Activated CD4-positive, alpha-beta T cell treated with anti-CD3 and anti-CD28 coated beads, Interleukin-2, amount 50 U/mL, for 24 hours (primary cell): ENCODE measurements at places on chromosomes 16 and 17.

GRCh38 chr16:58960484-58960883 lies 226.4 kb upstream of the GOT2 start:
- no peak for DNase-seq

DNA sequence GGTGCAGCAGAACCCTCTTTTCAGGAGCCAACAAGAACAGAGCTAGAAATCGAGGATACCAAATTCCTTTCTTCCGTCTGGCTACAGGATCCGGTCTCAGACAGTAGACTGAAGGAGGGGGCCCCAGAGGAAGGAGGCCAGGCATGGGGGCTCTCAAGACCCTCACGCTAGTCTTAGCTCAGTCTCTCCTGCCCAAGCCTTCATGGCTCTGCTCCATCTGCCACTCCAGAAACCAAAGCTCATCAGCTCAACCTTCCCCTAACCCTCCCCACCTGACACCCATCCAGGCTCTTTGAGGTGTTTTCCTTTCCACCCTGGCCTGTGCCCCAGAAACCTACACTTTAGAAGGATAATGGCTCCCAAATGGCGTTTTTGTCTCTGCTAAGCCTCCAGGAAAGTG lies 6.2 kb upstream of the TMEM92 start:
- no peak for DNase-seq

DNA sequence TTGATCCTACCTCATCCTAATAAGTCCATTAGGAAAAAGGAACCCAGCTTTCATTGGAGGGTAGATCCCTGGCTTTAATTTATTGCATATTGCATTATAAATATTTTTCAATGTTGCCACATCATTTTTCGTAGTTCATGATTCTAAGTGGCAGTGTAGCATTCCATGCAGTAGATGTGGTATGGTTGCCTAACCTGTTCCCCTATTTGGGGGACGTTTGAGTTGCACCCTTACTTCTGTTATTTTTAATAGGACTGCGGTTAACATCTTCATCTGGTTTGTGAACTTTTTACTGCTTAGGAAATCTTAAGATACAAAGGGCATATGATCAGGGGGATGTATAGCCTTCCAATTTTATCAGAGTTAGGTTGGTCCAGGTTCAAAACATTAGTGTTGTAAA lies 5.4 kb downstream of the SCPEP1 start:
- no peak for DNase-seq

- no peak for DNase-seq
These were observed 74.3 kb upstream of the CES5A start for GRCh38 chr16:55949518-55949917.

- no peak for DNase-seq
These were observed 62.4 kb upstream of the NLK start for GRCh38 chr17:27980043-27980442.

GRCh38 chr16:29192329-29193247 lies 207.7 kb downstream of the LAT start:
- DNase-seq = no peak

GRCh38 chr17:28008513-28008912 lies 34.0 kb upstream of the NLK start:
- DNase-seq = no peak

GRCh38 chr16:53043986-53044601 lies 8.6 kb downstream of the CHD9NB start:
- DNase-seq = no peak

DNA sequence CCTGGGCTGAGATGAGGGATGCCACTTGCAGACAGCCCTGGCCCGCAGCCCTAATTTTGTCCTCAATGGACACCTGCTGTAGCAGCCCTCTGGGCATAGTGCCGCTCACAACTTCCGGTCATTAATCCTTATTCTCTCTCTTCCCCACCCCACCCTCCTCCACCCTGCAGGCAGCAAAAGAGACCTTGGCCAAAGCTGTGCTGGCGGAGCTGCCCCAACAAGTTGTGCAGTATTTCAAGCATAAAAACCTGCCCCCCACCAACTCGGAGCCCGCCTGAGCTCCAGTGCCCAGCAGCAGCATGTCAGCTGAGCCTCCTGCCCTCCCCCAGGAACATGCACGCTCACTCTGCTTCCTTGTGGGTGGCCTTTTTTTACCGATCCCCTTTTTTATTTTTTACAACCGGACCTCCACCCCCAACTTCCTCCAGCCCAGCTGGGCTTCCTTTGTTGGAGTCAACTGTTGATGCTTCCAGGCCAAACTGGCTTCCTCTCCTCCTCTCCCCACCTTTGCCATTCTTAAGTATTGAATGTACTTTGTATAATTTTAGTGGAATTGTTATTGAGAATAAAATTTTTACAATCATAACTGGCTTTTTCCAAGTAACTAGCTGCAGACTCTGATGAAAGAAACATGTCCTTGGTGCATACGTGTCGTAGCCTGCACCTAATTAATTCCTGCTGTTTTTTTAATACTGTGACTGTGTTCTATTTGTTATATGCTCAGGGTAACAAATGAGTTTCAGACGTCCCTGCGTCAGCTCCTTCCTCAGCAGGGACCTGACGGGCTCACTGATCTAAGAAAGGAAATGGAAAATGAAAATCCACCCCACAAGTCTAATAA lies 38.2 kb downstream of the PSME3IP1 start:
- no peak for DNase-seq

DNA sequence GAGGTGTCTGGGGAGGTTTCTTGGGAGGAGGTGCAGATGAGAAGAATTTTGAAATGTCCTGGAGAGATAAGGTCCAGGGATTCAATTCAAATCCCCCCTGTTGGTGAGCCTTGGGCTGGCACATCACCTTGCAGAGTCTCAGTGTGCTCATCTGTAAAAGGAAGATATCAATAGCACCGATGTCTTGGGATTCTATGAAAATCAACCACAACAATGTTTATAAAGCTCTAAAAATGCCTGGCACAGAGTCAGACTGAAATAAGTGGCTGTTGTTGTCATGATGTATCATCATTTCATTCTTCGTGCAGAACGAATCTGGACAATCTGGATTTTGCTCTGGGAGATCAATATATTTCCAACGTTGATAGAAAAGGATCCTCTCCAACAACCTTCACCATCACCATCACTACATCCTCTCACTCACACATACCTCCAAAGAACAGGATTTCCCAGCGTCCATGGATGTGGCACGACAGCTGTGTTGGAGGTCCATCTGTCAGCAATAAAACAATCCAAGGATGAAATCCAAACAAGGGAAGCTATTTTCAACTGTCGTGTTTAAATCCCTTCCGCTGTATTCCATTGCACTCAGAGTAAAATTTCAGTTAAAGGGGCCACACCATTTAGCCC lies 393.7 kb upstream of the DYNLRB2 start:
- no peak for DNase-seq

DNA sequence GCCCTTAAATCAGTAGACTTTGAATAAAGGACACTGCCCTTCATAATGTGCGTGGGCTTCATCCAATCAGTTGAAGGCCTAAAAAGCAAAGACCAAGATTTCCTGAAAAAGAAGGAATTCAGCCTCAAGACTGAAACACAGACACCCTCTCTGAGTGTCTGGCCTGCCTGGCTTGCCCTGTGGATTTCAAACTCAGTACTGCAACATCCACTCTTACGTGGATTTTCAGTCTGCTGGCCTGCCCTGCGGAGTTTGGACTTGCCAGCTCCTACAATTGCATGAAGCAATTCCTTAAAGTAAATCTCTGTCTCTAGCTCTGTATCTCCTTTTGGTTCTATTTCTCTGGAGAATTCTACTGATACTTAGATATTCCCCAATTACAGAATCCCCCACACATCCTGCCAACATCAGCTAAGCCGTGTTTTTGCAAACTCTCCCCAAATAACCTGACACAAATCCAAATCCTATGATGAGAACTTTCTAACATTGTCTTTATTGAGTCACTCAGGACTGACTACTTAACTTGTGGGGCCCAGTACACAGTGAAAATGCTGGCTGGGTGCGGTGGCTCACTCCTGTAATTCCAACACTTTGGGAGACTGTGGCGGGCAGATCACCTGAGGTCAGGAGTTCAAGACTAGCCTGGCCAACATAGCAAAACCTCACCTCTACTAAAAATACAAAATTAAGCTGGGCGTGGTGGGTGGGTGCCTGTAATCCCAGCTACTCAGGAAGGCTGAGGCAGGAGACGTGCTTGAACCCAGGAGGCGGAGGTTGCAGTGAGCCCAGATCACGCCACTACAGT lies 7.2 kb upstream of the TNFRSF17 start:
- DNase-seq = no peak

- no peak for DNase-seq
These were observed 7.2 kb upstream of the LIMD2 start for GRCh38 chr17:63707151-63707550.

DNA sequence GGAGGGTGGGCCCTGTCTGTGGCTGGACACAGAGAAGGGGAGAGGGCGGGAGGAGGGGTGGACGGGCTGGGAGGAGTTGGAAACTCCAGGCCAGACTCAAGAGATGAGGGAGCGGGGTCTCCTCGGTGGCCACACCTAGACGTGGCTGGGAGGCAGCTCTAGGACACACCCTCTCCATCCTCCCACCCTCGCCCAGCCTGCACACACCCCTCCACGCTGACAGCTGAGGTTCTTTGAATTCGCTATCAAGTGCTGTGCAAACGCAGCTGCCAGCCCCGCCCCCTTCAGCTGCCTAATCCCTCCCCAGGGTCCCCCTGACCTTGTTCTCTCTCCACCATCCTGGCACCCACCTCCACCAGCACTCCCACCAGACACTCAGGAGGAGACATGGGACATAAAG lies 48.7 kb downstream of the DNAH17 start:
- no peak for DNase-seq

DNA sequence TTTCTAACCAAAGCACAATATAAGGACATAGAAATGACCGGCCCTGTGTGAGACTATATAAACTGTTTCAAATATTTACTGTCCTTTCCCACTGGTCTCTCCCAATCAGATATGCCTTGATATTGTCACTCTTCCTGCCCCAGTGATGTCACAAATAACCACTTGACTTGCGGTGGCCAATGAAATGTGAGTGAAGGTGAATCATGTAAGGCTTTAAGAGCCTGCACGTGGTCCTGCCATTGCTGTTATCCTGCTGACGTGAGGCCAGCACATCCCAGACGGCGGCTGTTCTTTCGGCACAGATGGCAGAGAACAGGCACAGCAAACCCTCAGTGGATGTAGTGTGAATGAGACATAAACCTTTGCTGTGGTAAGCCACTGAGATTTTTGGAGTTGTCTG lies 5.4 kb upstream of the KLHL11 start:
- DNase-seq = no peak

- no peak for DNase-seq
These were observed 22.2 kb downstream of the ITPRIPL2 start for GRCh38 chr16:19135896-19136438.

- no peak for DNase-seq
These were observed 127.0 kb downstream of the IRX3 start for GRCh38 chr16:54159490-54160080.

DNA sequence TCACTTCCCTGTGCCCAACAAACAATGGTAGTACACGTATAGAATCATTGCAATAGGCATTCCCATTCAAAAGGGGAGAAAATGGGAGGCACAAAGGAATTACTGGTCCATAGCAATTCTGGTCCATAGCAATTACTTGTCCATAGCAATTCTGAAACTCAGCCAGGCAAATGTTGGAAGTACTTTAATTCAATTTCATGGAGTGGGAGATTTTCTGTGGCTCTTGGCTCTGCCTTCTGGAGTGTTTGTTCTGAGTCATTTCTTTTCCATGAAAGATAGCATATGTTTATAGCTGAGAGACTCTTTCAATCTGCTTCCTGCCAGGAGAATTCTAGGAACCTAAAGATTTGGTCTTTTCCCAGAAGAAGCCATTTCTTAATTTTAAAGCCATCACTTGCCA lies 182.8 kb upstream of the ELAC2 start:
- DNase-seq = no peak

GRCh38 chr17:32159586-32160438 lies 17.5 kb downstream of the RHOT1 start:
- no peak for DNase-seq

DNA sequence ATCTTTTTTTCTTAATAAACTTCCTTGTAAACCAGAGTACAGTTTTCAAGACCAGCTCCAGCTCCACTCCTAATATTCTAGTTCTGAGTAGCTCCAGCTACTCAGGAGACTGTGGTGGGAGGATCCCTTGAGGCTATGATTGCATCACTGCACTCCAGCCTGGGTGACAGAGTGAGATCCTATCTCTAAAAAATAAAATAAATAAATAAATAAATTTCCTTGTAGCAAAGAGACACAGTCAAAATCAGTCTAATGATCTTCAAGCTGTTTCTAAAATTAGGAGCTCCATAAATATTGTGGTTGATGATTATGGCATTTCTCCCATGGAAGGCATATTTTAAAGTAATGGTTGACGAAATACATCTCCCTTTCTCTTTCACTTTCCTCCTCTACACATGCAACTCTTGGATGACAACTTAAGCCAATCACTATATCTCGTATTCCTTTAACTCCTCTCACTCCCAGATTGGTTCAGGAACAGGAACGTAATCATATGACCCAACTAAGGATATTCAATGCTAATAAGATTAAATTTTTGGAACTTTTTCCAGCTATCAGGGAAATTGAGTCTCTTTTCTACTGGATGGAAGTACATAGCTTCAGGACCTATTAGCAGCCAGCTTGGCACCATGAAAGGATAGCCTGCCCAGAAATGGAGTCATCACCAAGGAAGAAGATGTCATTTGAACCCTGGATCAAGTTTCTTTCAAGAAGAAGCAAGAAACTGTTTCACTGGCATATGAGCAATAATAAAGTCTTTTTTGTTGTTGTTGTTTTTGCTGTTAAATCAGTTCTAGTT lies 42.1 kb upstream of the TAOK1 start:
- DNase-seq = no peak

DNA sequence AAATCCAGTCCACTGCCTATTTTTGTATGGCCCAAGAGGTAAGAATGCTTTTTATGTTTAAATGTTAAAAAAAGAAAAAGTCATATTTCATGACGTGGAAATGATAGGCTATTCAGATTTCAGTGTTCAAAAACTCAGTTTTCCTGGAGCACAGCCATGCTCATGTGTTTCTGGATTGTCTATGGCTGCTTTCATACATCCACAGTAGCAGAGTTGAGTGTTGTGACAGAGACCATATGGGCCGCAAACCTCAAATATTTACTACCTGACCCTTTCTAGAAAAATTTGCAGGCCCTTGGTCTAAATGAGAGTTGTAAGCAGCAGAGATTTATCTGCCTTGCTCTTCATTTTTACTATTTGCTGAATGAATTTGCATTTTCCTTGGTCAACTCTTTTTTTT lies 264.1 kb downstream of the CBLN1 start:
- DNase-seq = no peak

- no peak for DNase-seq
These were observed 441.7 kb downstream of the CDH11 start for GRCh38 chr16:64679976-64680690.

- no peak for DNase-seq
These were observed 5.8 kb downstream of the SYT17 start for GRCh38 chr16:19173649-19174383.

DNA sequence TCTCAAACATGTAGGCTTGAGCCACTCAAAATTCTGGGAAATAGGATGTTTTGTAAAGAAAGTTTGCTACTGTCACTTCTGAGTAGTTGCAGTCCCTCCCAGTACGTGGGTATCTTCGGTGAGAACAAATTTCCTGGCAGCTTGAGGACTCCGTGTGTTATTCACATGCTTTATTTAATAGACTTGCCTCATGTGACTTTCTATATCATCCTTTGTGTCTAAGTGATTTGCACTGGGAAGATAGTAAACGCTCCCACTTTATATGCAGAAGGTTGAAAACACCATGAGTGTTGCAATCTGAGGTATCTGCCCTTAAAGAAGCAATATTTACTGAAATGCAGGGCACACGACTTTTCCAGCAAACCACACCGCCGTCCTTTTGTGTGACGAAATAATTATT lies 643.7 kb downstream of the MAF start:
- no peak for DNase-seq

GRCh38 chr17:37737971-37738370 lies 6.9 kb downstream of the HNF1B start:
- DNase-seq = no peak

- no peak for DNase-seq
These were observed 7.0 kb upstream of the ANKRD40CL start for GRCh38 chr17:50774225-50774803.
